ENCODE measurements at places on chromosomes 12 and 14.

- no peak for DNase-seq
Observed at GRCh38 chr14:50156111-50156510, 39.7 kb upstream of the VCPKMT start.

DNA sequence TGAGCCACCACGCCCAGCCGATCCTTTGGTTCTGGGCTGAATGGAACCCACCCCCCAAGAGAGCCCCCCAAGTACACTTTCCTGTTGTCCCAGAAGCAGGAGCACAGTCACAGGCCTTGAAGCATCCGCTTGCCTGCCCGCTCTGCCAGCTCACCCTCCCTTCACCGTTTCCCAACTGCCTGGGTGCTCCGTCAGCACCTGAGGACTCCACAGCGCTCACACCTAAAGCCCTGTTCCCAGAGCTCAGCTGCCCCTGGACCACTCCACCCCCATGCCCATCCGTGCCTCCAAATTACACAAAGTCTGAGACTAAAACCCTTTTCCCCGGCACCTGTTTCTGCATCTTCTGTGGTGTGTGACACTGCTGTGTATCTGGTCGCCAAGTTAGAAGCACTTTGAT, 44.3 kb upstream of the TRAF3 start:
- no peak for DNase-seq

- no peak for DNase-seq
Observed at GRCh38 chr12:65313719-65314317, 35.3 kb downstream of the MSRB3 start.

DNA sequence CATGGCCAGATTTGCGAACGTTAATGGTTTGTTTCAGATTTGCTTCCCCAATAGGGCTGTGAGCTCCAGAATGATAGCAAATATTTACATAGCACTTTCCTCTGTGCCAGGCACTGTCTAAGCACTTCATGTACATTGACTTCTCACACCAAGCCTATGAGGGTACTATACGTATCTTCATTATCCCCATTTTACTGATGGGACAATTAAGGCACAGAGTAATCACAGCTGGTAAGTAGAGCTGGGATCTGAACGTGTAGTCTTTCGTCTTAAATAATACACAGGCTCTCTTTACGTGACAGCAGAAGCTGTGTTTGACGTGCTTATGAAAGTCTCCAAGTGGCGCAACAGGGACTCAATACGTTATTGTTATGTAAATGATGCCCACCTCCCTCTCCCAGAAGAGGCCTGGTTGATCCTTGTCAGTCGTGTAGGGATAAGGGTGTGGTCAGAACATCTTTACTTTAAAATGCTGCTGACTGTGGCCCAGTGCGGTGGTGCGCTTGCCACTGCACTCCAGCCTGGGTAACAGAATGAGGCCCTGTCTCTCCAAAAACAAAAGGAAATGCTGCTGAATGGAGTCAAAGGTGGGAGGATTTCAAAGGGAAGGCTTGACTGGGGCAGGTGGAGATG, 66.3 kb upstream of the TCL1B start:
- no peak for DNase-seq

- DNase-seq, result no peak
Observed at GRCh38 chr12:76698316-76698715, 65.6 kb upstream of the ZDHHC17 start.

DNA sequence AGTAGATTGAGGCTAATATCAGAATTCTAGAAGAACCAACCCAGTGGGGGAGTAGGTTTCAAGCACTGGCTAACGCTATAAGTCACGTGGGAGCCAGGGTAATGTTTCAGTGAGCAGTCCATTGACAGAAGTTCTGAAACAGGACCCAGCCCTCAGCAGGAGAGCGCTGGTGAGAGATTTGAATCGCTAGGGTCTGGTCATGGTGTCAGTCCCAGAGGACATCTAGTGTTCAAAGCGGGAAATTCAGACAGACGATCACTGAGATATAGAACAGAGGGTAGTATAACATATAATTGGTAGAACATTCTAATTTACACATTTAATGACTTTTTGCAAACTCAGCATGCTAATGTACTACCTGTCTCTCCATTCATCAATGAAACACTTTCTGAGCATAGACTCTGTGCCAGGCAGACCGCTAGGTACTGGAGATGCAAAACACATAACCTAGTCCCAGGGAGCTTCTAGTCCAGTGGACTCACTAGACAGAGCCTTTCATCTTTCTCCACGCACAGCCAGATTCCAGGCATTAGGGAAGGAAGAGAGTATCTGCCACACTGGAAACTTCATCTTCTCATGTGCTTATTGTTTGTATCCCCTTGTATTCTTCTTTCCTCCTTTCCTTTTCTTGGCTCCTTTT, 35.4 kb upstream of the RNASE3 start:
- peak; percentile 51 for DNase-seq

GRCh38 chr12:712172-712863, 40.1 kb upstream of the WNK1 start:
- no peak for DNase-seq

Data from Panc1 (cell line).